Stimulated activated CD8-positive, alpha-beta memory T cell treated with anti-CD3 and anti-CD28 coated beads, Interleukin-4, amount 100 ng/mL, for 24 hours (primary cell): ENCODE measurements at places on chromosomes 2 and 18.

DNA sequence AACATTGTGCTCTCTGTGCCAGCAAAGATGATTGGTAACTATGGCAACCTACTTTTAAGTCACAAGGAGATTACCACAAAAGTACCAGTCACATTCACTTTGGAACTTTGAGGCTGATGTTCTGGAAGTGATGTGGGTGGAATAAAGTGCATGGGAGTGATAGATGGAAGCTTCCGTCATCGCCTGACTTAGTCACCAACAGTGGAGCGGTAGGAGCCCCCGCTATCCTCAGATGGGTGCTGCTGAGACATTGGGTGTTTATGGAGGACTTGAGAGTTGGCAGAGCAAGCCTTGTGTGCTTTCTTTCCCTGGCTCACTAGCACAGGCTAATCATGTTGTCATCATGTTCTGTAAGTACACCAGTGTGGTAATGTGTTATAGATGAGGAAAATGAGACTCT, 4.6 kb downstream of the PPP1R7 start:
- no peak for DNase-seq

- no peak for DNase-seq
Observed at GRCh38 chr18:50518787-50519546, 40.9 kb upstream of the MAPK4 start.

DNA sequence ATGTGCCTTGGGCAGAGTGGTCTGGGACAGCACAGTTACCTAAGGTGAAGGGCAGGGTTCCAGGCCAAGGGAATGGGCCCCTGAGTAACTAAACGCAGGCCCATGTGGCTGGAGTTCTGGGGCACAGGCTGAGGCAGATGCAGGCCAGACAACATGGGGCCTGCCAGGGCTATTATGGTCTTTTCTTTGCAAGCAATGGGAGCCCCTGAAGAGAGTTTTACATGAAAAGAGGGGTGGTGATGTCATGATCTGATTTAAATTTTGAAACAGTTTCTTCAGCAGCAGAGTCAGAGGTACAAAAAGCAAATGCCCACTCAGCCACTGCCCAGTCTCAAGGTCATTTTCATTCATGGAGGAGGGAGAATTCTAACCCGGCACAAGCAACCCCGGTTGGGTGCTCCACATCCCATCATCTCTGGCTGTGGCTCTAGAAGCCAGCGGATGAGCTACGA, 5.6 kb downstream of the CHST10 start:
- DNase-seq = no peak

- DNase-seq = no peak
Observed at GRCh38 chr18:9535430-9535991, 60.2 kb downstream of the RALBP1 start.

DNA sequence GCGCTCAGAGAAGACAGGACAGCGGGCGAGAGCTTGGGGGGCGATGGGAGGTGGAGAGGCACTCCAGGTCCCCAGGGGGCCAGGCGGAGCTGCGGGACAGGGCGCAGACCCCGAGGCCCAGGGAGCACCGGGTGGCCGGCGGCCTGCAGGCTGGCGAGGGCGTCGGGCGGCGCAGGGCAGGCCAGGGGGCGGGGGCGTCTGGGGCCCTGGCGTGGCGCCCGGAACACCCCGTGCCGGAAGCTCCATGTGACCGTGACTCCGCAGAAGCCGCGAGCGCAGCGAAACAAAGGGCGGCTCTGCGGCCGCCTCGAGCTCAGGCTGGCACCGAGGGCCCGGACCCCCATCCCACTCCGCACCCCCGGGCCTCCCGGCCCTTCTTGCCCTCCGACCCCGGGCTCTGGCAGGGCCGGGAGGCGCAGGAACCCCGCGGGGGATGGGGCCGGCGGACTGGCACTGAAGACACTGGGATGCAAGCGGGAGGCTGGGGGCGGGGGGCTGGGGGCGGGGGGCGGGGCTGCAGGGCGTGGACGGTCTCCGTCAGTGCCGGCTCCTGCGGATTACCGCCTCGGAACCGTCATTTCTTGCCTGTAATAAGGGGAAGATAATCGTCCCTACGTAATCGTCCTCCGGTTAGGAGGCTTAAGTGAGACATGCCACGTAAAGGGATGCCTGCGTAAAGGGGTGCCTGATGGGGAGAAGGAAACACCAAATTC, 19.1 kb downstream of the SH2D6 start:
- peak; percentile 62 for DNase-seq

DNA sequence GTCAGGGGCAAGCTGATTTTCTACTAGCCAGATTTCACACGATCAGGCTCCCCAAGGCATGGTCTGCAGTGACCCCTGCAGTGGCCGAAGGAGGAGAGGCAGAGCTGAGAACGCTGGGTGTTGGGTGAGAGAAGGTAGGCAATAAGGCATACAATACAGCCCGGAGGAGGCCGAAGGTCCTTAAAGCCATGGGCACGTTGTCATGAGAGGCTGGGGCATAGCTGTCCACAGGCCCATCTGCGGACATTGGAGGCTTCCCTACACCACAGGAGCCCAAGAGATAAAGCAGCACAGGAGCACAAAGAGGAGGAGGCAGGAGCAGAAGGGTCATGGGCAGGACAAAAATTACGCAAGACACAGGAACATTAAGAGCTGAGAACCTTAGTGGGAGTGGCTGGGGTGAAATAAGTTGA, 16.7 kb upstream of the BZW1 start:
- no peak for DNase-seq

- no peak for DNase-seq
Observed at GRCh38 chr2:233988581-233988980, 61.9 kb upstream of the SPP2 start.

- no peak for DNase-seq
Observed at GRCh38 chr18:74367905-74368304, 52.3 kb downstream of the C18orf63 start.
